ENCODE measurements at places on chromosomes 6 and 20.

DNA sequence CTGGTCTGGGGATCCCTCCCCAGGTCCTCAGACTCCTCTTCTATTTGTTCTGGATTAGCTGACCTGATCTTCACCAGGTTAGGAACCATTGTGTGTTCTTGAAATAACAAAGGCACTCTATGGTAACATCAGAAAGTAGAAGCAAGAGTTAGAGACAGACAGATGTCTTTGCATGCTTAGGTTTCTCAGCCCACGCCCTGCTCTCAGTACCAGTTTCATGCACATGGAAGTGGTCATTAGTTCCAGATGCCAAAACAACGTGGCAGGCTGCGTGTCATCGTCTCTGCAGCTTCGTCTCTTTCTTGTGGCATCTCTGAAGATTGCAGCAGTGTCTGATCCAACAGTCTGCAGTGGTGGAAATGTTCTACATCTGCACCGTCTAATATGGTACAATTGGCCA is 89.4 kb downstream of the PACRG start:
- DNase-seq: no peak

DNA sequence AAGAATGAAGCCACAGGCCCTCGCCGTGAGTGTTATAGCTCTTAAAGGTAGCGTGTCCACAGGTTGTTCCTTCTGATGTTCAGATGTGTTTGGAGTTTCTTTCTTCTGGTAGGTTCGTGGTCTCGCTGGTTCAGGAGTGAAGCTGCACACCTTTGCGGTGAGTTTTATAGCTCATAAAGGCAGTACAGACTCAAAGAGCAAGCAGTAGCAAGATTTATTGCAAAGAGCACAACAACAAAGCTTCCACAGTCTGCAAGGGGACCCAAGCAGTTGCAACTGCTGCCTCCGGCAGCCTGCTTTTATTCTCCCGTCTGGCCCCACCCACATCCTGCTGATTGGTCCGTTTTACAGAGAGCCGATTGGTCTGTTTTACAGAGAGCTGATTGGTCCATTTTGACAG is 5.2 kb downstream of the HIVEP1 start:
- DNase-seq: no peak

GRCh38 chr6:122809001-122809400 is 19.9 kb downstream of the SMPDL3A start:
- DNase-seq: no peak

DNA sequence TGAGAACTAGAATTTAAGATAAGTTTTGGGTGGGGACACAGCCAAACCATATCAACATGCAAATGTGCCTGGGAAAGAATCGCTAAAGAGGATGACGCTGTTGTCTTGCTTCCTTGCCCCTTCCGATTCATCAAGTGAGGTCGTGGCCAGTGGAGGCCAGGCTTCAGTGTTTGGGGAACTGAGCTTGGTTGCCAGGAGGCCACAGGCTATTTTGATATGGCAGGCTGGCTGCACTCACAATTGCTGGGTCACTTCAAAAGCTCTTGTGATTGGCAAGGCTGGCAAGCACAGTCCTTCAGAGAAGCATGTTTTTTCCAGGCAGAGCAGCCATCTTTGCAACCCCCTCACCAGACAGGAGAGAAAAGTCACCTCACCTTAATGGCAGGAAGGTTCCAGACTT is 45.8 kb downstream of the SAMD5 start:
- no peak for DNase-seq

DNA sequence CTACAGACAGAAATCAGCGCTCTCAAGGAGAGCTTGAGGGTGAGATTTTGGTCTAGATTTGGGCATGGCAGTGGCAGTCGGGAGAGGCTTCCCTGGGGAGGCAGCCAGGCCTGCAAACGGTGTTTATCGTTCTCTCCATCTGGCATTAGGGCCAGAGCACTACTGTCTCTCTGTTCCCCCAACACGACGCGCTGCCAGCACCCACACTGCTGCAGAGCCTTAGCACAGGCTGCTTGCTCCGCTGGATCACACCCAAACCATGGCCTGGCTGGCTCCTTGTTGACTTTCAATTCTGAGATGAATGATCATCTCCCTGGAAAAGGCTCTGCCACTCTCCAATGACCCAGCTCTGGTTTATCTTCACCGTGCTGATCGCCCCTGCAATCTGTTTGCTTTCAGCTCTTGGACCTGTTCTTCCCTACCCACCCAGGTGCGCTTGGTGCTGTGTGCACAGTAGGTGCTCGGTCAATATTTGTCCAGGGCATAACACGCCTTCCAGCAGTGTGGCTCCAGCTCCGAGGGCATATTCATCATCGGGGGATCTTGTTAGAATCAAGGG is 106.1 kb downstream of the TFAP2C start:
- DNase-seq: no peak

- no peak for DNase-seq
These were observed 80.2 kb upstream of the PHACTR1 start for GRCh38 chr6:12636336-12636735.

DNA sequence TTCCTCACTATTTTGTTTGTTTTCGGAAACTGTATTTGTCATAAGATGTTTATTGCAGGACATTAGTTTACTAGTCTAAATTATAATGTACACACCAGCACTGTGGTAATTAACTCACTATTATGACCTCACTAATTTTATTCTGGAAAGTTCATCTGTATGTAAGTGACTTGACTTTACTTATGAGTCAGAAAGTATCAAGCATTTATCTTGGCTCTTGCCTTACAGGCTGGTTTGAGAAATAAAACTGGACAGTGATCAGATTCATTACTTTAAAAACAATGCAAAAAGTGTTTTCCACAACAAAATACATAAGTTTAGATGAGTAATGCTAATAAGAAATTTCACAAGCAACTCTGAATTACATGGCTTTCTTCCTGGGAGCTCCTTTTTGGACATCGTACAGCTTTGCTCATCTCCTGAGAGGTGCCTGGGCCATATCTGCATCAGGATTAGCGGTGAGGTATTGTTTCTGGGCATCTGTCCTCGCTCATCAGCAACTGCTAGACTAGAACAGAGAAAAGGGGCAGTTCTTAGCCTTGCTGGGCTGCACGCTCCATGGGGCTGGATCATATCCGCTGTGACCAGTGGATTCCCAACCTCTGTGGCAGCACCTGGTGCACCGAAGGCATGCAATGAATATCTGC is 179.8 kb downstream of the SOD2 start:
- no peak for DNase-seq

DNA sequence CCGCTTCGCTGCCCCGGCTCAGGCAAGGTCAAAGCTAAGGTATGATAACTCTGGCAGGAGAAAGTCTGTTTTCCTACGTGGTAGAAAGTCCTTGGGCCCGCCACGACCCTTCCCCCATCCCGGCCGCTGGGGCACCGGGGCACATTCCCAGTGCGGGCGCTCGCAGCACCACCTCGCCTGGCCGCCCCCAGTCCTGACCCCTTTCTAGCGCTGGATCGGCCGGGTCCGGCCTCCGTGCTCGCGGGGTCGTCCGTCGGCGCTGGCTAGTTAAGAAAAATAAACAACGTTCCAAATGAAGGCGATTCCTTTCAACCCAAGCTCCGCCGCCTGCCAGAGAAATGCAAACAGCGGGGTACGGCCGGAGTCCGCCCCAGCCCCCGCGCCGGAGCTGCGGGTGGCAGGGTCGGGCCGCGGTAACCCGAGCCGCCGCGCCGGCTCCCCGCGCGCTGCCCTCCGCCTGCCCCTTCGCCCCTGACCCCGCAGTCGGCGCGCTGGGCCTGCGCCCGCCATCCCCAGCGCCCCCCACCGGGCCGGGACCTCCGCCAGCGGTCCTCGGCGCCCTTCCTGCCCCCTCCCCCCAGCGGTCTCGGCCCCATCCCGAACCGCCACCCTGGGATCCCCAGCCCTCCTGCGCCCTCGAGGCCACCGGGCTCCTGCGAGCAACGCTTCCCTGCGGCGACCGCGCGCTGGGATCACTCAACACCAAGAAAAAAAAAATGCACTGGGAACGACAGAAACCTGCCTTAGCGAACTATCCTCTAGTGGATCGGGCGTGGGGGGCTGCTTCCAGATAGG is 37.6 kb downstream of the NCR2 start:
- DNase-seq: no peak

GRCh38 chr20:48784273-48784641 is 43.5 kb downstream of the PREX1 start:
- DNase-seq: no peak

DNA sequence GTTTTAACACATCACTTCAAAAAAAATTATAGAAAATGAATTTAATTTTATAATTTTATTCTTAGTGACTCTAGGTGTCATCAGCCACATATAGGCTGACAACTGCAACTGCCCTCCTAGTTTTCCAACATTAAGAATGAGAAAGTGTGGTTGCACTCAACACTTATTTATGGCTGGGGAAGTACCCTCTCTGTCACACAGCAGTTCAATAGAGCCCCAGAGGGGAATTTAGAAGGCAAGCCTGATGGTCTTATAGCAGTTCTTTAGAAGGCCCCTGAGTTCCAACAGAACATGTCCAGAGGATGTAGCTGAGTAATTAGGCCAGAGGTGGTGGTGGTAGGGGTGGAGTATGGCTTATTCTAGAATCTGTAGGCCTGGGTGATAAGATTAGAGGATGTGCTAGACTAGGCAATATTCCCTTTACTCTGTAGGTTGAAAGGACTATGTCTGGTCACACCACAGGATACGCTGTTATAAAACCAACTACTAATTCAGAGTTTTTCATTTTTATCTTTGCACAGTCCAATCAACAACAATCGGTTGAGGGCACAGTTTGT is 226.5 kb upstream of the CITED2 start:
- no peak for DNase-seq

- no peak for DNase-seq
These were observed 207.7 kb upstream of the SNX9 start for GRCh38 chr6:157615420-157615769.

DNA sequence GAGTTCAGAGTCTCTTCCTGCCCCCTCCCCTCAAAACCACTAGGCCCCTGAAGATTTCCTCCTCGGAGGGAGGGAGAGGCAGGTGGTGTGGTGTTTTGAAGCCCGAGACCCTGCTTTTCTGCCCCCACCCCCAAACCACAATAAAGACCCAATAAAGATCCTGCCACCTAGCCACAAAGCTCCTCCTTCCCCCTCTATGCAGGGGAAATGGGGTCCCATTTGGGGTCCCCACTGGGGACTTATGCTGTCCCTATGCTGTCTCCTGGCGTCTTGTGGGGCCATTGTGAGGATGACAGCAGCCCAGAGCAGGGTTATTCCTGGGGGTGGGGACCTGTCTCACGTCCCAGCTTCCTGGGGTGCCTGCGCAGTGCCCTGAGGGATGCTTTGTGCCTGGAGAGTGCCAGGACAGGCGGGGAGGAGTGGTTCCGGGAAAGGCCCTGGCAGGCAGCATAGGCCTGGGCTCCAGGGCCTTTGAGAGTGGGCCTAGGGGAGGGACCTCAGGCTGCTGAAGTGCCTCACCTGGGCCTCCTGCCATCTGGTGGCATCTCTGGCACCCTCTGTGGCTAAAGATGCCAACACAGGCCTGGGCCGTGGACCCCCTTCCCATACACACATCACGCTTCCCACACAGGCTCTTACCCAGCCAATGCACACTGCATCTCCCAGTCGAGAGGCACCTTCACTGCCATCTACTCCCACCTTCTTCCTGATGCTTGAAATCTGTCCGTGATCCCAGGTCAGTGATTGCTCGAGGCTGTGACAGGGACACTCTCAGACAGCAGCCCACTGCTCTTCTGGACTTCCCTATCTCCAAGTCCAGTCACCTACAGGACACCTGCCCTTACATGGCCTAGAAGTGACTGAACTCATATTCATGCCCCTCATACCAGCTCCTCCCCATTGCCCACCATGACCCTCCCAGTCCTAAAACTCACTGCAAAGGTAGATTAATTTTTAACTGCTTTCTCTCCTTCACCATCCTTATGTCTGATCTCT is 7.9 kb upstream of the ARMC12 start:
- no peak for DNase-seq

DNA sequence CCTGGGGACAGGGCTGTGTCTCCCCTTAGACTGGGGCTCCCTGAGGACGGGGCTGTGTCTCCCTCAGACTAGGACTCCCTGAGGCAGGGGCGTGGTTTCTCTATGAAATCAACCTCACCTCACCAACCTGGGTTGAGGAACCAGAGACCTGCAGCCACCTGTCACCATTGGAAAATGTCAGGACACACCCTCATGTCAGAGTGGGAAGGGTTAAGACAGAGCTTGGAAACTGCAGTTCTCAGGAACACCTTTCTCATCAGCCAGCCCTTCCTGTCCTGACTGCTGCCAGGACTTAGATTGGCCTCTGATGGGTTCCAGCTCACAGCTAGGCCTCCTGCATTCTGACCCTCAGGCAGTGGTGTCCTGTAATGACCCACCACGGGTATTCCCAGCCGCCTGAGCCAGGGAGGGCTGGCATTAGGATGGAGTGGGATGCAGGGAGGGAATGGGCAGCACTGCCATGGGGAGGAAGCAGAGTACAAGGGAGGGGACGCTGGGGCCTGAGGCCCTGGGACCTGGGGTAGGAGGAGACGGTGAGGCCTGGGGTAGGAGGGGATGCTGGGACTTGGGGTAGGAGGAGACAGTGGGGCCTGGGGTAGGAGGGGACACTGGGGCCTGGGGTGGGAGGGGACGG is 76.3 kb downstream of the MRPL14 start:
- DNase-seq: no peak

GRCh38 chr6:24387818-24388217 is 14.9 kb upstream of the MRS2 start:
- no peak for DNase-seq

GRCh38 chr6:73791336-73791735 is 95.3 kb downstream of the CD109 start:
- no peak for DNase-seq

DNA sequence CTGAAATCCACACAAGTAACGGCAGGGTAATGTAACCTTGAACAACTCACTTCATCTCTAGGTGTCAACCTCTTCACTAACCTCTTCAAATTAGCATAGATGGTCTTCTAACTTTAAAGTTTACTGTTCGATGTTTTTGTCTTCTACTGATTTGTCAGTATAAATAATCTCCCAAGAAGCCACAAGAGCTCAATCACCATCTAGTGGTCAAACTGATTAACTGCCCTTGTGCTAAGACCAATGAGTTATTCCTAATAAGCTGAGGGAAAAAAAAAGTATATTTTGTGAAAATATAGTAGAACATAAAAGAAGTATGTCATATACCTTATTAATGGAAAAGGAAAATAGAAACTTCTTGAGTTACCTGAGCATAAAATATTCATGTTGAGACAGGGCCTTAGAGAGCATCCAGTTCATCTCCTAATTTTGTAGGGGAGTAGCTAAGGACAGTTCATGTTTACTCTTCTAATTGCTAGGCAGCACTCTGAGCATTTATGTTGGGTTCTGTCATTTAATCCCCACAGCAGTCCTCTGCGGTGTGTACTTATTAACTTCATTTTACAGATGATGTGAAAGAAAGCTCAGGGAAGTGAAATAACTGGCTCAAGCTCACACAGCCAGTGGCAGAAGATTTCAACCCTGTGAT is 317.1 kb downstream of the ESR1 start:
- DNase-seq: peak; percentile 18

- no peak for DNase-seq
These were observed 201.1 kb upstream of the PREP start for GRCh38 chr6:105603788-105604586.

Data from NCI-H524 (cell line).